ENCODE measurements at places on chromosomes 11 and 22.

GRCh38 chr11:17294033-17294432, 17.5 kb downstream of the NUCB2 start:
- no peak for DNase-seq

DNA sequence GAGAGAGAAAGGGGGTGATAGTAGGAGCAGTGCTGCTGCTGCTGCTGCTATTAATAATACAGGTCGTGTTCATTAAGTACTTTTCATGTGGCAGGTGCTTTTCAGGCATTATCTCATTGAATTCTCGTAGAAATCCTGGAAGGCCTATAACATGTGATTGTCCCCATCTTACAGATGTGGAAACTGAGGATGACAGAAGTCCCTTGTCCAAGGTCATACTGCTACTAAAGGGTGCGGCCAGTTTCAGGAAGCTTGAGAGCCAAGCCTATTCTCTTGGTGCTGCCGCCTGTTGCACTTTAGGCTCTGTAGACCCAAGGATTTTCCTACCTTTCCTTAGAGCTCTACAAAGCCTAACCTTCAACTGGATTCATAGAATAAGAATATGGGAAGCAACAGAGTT, 193.3 kb downstream of the DBX1 start:
- no peak for DNase-seq

DNA sequence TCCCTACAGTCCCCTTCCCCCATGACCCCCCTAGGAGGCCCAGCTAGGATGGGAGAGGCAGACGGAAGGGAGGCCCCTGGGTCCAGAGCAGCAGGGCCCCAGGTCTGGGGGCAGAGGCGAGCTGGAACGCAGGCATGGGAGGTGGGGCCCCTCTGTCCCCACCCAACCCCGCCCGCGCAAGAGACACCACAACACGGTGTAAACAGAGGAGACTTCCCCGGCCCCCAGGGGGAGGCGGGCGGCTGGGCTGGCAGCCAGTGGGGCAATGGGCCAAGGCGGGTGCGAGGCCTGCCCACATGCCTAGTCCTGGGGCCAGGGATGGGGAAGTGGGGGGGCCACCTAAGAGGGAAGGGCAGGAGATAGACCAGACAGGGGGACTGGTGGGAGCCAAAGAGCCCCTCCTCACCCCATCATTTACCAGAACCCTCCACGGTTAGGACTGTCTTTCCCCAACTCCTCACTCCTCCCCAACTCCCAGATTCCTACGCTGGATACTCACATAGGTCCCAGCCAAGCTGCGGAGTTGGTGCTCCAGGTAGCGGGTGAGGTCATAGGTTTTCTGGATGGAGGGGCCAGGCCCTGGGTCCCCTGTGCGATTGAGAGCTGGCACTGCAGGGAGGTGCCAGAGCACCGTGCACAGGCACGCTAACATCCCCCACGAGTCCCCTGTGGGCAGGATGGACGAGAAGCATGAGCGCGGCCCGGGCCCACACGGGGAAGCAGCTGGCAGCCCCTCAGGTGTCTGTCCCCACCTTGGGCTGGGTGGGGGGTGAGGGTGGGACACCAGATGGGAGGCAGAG, 6.2 kb downstream of the CLCF1 start:
- DNase-seq = no peak

- no peak for DNase-seq
Measured at GRCh38 chr11:125335106-125335505, 161.0 kb downstream of the FEZ1 start.
